NCI-H526 (cell line): ENCODE measurements at places on chromosomes 5 and 9.

GRCh38 chr5:112762113-112762810 lies 24.6 kb downstream of the APC start:
- DNase-seq: no peak

DNA sequence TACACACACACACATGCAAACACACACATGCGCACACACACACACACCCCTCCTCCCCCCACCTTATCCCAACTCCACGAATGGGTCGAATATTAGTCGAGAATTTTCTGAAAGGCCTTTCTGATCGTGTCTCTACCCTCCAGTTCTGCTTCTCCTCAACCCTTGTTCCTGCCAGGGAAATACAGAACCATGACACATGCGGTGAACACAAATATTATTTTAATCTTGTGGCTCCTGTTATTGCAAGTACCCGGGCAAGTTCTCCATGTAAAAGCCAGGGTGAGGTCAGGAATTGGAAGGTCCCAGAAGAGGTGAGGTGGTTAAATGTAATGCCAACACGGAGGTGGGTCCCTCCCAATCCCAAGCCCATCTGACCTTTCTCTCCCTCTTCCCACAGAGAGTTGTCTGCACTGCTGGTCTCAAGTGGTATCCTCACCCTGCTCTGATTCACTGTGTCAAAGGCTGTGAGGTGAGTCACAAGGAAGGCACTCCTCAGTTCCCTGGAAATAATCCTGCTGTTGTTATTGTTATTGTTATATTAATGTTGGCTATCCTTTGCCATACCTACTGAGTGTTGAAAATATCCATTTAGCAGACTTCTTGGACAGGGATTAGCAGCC lies 223.7 kb downstream of the PAPPA start:
- DNase-seq: no peak

GRCh38 chr5:126284977-126285696 lies 138.1 kb upstream of the GRAMD2B start:
- DNase-seq: no peak

- DNase-seq: no peak
These were observed 81.6 kb upstream of the NFIB start for GRCh38 chr9:14395317-14396082.

DNA sequence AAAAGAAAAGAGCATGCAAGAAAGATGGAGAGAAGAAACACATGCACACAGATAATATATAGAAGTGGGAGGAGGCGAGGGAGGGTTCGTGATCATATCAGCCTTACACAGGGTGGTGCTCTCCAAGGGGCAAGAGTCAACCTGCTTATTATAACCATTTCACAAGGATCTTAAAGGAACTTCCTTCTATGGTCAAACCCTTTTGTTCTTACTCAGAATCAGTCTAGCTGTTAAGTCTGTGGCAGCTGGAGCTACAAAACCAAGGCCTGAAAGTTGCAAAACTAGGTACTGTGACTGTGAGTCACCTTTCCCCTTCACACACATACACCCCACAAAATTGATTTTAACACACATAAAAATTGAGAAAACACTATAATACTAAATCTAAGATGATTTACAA lies 18.5 kb upstream of the ERMP1 start:
- no peak for DNase-seq

DNA sequence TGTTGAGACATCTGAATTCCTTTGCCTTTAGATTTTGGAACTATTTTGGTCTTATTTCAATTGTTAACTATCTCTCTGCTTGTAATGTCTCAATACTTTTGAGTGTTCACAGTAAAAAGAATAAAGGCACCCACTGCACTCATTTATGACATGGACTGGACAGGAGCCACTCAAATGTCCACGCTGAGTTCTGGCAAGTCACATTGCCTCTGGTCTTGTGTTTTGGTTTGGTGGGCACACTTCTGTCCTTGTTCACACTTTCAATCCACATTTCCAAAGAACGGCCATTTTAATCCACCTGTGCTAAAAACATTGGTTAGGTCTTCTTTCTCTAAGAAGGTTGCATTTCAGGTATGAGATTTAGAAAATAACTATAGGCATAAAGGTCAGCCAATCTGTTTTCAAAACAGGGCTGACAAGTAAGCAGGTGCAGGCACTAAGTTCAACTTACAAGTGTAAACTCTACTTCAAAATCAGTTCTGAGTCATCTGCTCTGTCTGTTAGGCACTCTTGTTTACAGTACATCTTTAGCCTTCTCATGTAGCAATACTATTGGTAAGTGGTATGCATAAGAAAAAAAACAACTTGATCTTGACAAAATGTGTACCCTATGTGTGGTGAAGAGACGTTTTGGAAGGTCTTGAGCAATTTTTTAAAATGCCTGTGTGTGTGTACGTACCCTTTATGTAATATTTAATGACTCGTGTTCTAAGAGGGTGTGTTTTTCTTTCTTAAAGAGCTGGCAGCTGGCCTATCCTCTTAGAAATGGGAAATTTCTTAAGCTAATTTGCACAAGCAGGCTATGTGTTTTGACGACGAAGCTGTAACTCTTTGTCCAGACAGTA lies 31.5 kb upstream of the ZFAND5 start:
- DNase-seq: no peak

DNA sequence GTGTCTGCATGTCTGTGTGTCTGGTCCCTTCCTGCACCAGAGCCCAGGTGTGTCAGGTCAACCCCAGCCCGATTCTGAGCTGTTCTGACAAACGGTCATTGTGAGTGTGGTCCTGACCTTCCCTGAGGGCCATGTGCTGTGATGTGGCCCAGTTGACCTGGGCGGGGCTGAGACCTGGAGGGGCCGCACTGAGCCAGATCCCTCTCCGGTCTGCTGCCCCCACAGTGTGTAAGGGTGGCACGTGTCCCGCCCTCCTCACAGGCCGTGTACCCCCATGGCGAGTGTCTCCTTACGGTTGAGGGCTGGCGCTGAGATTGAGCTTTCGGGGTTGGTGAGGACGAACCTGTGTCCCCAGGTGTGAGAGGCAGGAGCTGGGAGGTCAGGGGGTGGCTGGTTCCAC lies 136.5 kb downstream of the MRPL36 start:
- no peak for DNase-seq

DNA sequence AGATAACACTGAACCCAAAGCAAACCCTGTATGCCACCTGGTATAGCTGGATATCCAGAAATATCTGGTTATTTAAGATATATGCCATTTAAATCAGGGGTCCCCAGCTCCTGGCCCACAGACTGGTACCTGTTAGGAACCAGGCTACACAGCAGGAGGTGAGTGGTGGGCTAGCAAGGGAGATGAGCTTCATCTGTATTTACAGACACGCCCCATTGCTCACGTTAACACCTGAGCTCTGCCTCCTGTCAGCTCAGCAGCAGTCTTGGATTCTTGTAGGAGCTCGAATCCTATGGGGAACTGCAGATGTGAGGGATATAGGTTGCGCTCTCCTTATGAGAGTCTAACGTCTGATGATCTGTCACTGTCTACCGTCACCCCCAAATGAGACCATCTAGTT lies 646.6 kb downstream of the TLE4 start:
- peak; percentile 17 for DNase-seq

GRCh38 chr5:43134019-43134418 lies 13.3 kb downstream of the ZNF131 start:
- no peak for DNase-seq

DNA sequence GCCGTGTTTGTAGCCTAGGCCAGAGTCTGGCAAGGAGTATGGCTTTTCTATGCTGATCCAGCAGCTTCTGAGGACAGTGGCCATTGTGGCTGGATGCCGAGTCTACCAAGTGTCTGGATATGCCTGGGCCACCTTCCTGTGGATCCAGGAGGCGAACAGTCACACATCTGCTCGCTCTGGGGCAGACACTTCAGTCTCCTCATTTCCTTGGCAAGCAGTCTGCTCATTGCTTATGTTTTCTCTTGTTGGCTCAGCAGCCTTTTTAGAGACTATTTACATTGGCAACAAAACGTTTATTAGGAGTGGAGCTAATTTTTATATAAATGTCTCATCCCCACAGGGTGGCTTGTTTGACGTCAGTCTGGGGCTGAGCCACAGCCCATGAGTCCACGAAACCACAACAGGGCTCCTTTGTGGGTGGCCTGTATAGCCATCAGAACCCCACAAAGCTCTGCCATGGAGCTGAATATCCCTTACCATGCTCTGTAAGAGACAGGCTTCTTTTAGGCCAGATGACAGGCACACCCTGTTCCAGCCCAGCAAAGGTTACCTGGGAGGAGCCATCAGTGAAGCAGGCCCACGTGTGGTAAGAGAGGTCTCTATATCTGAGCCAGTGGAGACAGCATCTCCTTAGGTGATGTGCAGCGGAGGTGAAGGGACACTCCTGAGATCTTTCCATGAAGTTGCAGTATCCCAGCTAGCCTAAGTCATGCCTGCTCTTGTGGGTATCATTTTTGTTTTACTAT lies 221.7 kb downstream of the DIRAS2 start:
- no peak for DNase-seq

DNA sequence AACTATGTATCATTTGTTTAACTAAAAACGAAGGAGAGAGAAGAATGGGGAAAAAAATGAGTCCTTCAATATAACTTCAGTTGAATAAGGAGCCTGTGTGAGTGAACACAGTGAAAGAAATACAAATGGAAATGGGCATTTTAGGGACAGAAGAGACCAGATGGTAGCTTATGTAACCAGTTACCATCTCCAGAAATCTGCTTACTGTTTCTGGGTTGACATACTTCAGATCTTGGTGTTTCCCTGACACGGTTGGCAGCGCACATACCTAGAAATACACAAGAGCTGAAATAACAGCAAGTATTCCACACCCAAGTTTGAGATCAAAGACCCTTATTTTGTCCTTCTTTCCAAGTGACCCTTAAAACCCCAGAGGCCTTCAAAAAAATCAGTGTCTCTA lies 14.9 kb upstream of the GFRA3 start:
- no peak for DNase-seq

DNA sequence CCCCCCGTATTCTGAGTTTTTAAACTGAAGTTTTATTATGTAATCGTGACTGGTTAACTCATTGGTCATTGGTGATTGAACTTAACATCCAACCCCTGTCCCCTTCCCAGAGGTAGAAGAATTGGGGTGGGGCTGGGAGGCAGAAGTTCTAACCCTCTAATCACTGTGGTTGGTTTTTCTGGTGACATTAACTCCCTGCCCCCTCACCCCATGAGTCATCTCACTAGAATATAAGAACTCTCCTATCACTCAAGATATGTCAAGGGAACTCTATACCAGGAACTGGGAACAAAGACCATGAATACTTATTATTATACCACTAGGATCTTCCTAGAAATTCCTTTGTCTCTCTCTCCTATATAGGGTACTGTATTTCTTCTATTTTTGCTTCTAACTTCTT lies 52.3 kb upstream of the CAVIN4 start:
- no peak for DNase-seq

- no peak for DNase-seq
These were observed 26.8 kb upstream of the PHF2 start for GRCh38 chr9:93549611-93550010.

GRCh38 chr9:97372580-97372979 lies 39.3 kb upstream of the TDRD7 start:
- no peak for DNase-seq

DNA sequence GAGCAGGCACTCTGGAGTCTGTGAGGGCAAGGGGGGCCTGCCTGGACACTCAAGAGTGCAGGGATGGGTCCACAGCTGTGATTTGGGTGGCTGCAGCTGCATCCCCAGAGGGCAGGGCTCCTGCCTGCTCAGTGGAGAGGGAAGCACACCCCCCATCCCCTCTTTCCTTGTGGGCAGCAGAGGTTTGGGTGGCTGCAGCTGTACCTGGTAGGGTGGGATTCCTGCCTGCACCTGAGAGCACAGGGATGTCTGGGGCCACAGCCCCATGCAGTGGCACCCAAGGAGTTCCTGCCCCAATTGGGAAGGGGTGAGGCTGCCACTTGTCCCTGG lies 605.4 kb upstream of the FAM174A start:
- DNase-seq: no peak

- DNase-seq: no peak
These were observed 23.6 kb downstream of the QRFP start for GRCh38 chr9:130872912-130873503.

GRCh38 chr5:171946000-171946781 lies 60.2 kb downstream of the FBXW11 start:
- DNase-seq: no peak

DNA sequence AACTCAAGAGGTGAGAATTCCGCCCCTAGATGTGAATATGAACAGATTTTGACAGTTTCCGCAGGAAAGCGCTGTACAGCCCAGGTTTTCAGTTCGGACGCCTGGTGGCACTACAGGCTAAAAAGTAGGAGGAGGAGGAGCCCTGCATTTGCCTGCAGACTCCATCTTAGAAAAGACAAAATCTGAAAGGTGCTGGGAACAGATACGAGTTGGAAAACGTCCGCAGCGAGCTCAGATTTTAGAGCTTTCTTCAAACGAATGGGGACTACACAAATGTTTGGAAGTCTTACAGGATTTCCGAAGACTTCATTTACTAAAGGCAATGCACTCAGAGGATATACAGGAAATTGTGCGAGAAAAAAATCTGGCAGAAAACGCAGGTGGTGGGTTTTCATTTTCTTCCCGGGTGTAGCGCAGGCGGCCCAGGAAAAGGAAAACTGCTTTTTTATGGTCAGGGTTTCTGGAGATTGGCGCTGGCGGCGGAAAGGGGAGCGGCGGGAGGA lies 9.9 kb upstream of the PCDHB2 start:
- DNase-seq: peak; percentile 55

- DNase-seq: no peak
These were observed 10.6 kb downstream of the UNC5A start for GRCh38 chr5:176820937-176821336.

DNA sequence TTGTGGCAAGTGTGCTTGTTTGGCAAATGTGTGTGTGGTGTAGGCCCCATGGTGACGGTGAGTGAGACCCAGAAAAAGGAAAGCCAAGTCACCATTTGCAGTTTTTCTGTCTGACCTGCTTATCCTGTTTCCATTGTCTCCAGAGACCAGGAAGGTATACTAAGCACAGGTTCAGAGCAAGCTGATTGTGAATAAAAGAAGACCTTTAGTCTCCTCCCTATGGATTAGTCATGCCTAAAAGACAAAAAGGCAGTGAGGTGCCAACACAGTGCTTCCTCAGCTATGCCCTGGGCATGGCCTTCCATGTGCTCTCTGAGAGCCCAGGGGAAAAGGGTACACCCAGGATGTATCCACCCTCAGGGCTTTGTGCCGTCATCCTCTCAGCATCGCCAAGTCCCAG lies 49.2 kb upstream of the SHOC1 start:
- DNase-seq: no peak

- DNase-seq: no peak
These were observed 101.1 kb upstream of the ZNF366 start for GRCh38 chr5:72608297-72608696.

DNA sequence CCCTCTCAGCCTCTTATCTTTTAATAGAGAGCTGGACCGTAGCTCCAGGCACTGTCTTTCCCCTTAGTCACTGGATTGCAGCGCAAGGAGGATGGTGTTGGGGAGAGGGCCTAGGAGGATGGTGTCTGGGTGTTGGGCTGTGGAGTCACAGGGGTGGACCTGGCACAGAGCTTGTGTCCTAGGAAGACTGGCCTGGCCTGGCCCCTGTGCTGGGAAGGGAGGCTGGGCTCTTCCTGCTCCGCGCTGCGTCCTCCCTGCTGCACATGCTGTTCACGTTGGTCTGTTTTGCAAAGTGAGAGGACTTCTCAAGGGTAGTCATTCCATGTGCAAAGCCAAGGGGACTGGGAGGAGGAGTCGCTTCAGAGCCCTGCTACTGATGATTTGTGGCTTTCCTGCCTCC lies 123.9 kb downstream of the EHMT1 start:
- no peak for DNase-seq

- no peak for DNase-seq
These were observed 172.2 kb downstream of the ERCC6L2 start for GRCh38 chr9:96047741-96048103.
